ENCODE measurements at places on chromosomes 6 and 20. TPM values are rescaled to one million over a fixed set of nuclear protein-coding genes. Genes with fewer than 3 reads are reported as not detected.

The PRR18 gene
- 0.09 TPM for total RNA-seq

The SLC17A2 gene
- not detected for total RNA-seq

GRCh38 chr6:109296452-109296851 lies 85.8 kb downstream of the CD164 start:
- H3K4me1 ChIP-seq: no peaks in the 10 kb centered on the region
- H3K36me3 ChIP-seq: no peaks in the 10 kb centered on the region
- no peak for DNase-seq
- no peaks in the 10 kb centered on the region for H3K27me3 ChIP-seq

DNA sequence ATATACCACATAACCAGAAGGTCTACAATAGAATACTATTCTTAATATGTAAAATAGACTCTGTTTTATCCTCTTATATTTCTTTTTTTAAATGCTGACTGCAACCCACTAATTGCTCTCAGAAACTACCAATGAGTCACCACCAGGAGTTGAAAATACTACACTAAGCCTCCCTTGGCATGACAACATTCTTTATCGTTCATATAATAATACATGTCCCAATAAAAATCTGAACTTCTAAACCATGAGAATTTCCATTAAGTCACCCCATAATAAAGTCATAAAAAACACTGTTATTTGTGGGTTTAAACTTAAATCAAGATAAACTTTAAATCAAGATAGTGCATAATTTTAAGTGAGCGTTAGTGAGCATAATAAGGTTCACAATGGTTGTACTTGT lies 4.2 kb downstream of the HACE1 start:
- no peaks in the 10 kb centered on the region for H3K27me3 ChIP-seq
- H3K4me1 ChIP-seq: no peaks in the 10 kb centered on the region
- H3K27ac ChIP-seq: no peak overlapping the region

GRCh38 chr6:159985296-159985945 lies 16.5 kb downstream of the IGF2R start:
- no peak for DNase-seq
- H3K4me1 ChIP-seq: peaks cover 5% of the 10 kb centered on the region
- H3K27ac ChIP-seq: no peak overlapping the region
- H3K27me3 ChIP-seq: no peaks in the 10 kb centered on the region
- no peaks in the 10 kb centered on the region for H3K36me3 ChIP-seq

GRCh38 chr6:134122775-134123174 lies 70.4 kb upstream of the SLC2A12 start:
- H3K27me3 ChIP-seq: no peaks in the 10 kb centered on the region
- H3K4me1 ChIP-seq: no peaks in the 10 kb centered on the region
- no peak overlapping the region for H3K4me3 ChIP-seq
- no peaks in the 10 kb centered on the region for H3K36me3 ChIP-seq
- H3K27ac ChIP-seq: no peak overlapping the region

- H3K27ac ChIP-seq: no peak overlapping the region
- no peaks in the 10 kb centered on the region for H3K4me1 ChIP-seq
- no peaks in the 10 kb centered on the region for H3K36me3 ChIP-seq
- H3K4me3 ChIP-seq: peak overlapping the region; percentile 75
Measured at GRCh38 chr6:34145161-34146020, 496 bp downstream of the GRM4 start.

- no peak overlapping the region for H3K27ac ChIP-seq
- no peaks in the 10 kb centered on the region for H3K4me1 ChIP-seq
- no peak for DNase-seq
- H3K4me3 ChIP-seq: no peak overlapping the region
Measured at GRCh38 chr6:14730654-14731053, 515.2 kb upstream of the JARID2 start.

The HLA-DMB gene
- total RNA-seq: 0.50 TPM

- H3K27ac ChIP-seq: no peak overlapping the region
- peak; percentile 65 for DNase-seq
- no peak overlapping the region for H3K4me3 ChIP-seq
- H3K27me3 ChIP-seq: no peaks in the 10 kb centered on the region
- H3K36me3 ChIP-seq: no peaks in the 10 kb centered on the region
Measured at GRCh38 chr20:31593221-31594001, 11.7 kb upstream of the ID1 start.

DNA sequence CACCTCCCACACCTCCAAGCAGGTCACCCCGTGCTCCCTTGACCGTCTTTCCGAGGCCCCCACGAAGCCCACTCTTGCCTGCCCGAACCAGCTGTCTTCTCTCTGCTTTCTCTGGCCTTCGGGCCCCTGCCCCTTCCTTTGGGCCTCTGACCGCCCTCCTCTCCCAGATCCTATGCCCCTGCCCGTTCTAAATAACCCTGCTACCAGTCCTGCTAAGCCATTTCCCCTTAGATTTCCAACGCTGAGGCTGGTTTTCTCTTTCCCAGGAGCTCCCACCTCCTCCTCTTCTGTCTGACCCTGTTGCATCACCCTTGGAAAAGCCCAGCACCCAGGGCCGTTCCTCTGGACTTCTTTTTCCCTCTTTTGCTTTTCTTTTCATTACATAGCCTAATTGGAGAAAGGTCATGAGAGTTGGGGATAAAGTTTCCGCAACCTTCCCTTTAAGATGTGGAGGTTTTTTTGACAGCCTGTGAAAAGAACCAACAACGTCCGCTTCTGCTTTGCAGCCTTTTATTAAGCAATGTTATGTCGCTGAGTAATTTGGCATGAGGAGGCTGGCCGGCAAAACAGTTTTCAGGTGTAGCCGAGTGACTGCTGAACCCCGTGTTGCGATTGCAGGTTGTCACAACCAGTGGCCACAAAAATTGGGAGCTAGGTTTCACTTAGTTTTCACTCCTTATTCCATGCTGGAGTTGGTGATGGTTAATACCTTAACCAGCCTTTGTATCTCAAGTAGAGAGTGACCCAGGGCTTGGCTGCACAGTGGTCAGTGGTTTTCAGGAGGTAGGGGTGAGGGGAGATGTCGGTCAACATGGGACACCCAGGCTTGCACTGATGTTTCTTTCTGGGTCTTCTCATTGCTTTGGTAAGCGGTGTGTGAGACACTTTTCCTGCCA lies 970 bp downstream of the BLTP3A start:
- no peaks in the 10 kb centered on the region for H3K4me1 ChIP-seq
- H3K27ac ChIP-seq: peak overlapping the region; percentile 71
- no peaks in the 10 kb centered on the region for H3K36me3 ChIP-seq
- no peaks in the 10 kb centered on the region for H3K27me3 ChIP-seq
- H3K4me3 ChIP-seq: peak overlapping the region; percentile 91

The SCRT2 gene
- not detected for total RNA-seq

GRCh38 chr20:14055127-14055742 lies 59.9 kb downstream of the MACROD2 start:
- H3K36me3 ChIP-seq: no peaks in the 10 kb centered on the region
- H3K27ac ChIP-seq: no peak overlapping the region
- no peaks in the 10 kb centered on the region for H3K27me3 ChIP-seq

DNA sequence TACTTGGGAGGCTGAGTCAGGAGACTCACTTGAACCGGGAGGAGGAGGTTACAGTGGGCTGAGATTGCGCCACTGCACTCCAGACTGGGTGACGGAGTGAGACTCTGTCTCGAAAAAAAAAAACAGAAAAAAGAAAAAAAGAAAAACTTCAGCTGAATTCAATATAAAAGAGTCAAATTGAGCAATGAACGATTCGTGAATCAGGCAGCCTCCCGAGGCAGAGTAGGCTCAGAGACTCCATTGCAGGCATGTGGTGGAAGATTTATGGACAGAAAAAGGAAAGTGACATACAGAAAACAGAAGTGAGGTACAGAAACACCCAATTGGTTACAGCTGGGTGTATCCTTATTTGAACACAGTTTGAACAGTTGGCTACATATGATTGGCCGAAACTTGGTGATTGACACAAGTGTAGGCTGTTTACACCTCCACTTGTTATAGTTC lies 56.3 kb downstream of the HLA-DPB1 start:
- no peaks in the 10 kb centered on the region for H3K27me3 ChIP-seq
- no peak for DNase-seq
- no peak overlapping the region for H3K27ac ChIP-seq
- no peaks in the 10 kb centered on the region for H3K4me1 ChIP-seq
- H3K36me3 ChIP-seq: no peaks in the 10 kb centered on the region

DNA sequence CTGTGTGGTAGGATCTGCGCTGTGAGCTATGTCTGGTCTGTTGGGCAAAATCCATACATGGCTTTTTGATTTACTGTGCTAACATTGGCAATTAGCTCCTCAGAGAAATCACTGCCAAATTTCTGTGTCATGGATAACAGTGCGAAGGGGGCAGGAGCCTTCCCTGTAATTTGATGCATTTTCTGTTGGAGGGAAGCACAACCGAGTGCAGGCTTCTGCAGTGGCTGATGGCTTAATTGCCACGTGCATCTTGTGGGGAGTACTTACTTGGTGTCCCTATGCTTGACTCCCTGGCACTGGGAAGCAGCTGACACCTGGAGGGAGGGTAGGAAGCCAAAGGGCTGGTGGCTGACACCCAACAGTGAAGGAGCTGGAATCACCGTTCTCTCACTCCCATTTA lies 99.3 kb upstream of the PROKR2 start:
- no peak for DNase-seq
- no peaks in the 10 kb centered on the region for H3K27me3 ChIP-seq
- no peaks in the 10 kb centered on the region for H3K36me3 ChIP-seq
- no peak overlapping the region for H3K4me3 ChIP-seq

Measured in endodermal cell (in vitro differentiated cells).